Fibroblast of skin of left biceps (primary cell): ENCODE measurements at places on chromosomes 6 and 20.

DNA sequence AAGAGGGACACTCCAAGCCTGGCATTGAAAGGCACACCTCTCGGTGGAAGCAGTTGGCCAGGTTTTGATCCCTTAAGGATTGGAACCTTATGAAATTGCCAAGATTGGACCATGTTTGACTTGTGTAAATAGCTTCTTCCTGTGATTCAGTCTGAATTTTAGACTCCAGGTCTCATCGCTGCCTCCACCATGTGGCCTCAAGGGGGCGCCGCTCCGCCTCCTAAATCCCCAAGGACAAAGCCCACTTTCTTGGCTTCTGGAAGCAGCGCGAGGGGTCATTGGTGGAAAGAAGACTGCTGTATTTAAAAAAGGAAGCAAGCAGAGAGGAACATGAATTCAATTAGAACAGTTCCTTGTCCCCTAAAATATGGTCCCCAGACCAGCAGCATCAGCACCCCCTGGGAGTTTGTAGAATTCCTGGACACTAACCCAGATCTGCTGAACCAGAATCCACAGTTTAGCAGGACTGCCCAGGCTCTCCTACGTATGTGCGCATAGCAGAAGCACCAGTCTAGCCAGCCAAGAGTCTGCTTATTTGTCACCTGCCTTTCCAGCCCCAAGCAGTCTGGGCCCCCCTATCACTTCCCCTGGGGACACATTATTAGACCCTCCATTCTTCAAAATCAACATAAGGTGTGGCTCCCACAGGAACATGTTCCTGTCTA is 108.5 kb downstream of the LY86 start:
- DNase-seq: no peak

DNA sequence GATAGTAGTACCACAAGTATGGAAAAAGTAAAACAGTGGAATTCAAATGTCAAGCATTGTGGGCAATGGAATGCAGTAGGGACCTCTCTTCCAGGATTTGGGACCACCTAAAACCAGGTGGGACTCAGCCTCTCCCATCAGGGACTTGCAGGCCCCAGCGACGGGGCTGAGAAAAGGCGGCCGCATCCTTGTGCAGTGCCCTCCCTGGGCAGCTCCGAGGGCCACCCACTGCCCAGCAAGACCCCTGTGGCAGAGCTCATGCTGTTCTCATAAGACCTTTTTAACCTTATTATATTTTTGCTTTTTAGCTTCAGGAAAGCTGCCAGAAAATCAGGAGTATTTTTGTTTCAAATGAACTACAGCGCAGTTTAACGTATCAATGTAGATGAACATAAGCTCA is 142.6 kb upstream of the RPS6KA2 start:
- no peak for DNase-seq

DNA sequence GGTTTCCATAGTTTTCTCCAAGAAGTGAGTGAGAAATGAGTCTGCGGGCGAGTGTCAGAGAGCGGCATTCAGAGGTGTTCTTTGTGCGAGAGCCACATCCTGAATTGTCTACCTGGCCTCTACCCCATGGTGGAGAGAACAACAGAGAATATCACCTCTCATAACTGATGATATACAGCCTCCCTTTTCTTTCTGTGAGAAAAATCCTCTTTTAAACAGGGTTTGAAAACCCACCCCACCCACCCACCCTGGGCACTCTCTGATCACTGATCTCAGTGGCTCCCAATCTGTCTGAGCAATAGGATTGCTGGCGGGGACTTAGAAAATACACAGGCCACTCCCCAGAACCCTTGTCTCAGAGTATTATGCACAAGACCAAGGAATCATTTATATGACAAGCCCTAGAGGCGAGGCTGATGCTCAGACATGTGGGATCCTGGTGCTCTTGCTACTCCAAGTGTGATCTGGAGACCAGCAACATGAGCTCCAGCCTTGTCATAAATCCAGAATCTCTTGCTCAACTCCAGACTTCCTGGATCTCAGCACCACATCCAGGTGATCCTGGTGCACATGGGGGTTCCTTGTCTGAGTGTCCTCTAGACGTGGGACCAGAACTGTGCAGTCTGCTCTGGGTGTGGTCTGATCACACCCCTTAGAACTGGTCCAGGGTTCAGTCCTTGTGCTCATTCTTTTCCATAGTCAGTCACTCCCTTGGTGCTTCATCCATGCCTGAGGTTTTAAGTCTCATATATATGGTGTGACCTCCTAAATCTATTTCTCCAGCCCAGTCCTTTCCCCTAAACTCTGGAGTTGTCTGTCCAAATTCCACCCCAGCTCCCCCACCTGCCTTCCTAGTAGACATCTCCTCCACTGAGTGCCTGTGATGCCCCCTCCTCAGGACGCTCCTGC is 5.3 kb downstream of the HLA-B start:
- no peak for DNase-seq

DNA sequence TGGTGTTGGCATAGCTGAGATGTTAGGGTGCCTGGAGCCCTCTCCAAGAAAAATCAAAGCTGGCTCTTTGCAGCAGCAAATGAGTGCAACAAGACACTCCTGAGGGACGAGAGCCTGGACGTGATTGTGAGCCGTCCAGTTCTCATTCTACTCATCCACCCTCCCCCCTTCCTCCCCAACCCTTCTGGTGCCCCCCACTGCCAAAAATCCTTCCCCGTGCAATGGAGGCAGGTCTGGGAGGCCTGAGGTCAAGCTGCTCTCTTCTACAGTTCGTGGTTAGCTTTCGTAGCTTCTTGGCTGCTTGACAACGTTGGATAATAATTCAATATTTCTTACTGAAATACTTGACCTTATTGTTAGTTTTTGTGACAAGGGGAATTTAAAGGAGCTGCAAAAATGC is 185.3 kb upstream of the SUPT3H start:
- peak; percentile 22 for DNase-seq

GRCh38 chr6:149264629-149265028 is 52.9 kb upstream of the TAB2 start:
- no peak for DNase-seq

DNA sequence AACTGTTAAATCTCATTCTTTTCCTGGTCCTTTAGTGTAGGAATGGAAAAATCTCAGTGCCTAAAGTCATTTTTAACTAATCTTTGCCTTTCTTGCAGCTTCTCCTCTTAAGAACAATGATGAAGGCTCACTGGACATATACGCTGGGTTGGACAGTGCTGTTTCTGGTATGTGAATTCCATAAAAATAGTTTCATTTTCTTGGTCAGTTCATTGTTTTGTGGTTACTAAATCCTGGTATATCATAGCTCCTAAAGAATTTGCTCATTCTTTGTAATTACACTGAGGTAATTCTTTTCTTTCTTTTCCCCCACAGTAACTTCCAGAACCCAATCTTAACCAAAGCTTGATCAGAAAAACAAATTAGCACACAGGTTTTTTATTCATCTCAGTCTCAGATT is 23.4 kb downstream of the CASP8AP2 start:
- no peak for DNase-seq

DNA sequence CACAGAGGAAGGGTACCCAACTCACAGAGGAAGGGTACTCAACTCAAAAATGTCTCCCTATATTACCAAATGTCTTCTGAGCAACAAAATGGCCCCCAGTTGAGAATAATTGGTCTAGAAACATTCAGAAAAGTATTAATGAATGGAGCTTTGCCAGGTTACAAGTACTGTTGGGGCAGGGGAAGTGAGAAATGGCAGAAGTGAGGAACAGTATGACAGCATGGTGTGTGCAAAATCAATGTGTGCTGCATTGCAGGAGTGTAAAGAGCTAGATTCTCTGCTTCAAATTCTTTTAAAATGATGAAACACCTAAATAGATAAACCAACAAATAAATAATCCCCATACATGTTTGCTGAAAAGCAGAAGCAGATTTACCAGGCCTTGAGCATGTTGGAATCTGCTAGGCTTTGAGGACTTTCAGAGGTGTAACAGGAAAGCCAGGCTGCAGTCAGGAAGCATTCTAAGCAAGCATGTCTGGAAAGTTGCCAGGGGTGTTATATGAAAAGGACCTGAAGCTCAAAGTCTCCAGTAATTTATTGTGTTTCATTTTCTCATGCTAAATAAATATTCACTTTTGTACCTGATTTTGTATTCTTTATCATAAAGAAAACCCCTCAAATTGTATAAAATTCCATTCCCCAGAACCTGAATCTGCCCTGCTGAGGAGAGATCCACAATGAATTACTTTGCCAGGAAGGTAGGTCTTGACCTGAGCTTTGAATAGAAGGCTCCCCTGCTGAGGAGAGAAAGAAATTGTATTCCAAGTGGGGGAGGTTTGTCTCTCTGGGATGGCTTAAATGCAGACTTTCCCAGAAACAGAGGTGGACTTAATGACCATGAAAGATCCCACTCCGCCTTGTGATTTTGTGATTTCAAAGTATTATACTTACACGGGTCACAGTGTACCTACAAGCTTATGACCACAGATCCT is 265.0 kb upstream of the MARCKS start:
- no peak for DNase-seq

DNA sequence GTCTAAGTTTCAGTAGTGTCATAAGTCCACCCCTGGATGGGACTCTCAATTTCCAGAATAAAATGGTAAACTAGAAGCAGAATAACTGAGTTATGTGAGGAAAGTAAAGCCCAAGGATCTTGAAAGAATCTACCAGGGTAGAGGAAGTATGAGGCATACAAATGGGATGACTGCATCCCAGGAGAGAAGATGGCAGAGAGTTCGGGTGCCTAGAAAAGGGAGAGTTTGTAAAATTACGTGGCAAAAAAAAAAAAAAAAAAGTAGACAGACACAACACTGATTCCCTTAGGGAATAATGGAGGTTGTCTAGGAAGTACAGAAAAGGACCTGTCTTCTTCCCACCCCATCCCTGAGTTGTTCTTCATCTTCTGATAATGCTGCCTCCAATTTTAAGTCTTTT is 3.4 kb downstream of the GABBR1 start:
- no peak for DNase-seq

DNA sequence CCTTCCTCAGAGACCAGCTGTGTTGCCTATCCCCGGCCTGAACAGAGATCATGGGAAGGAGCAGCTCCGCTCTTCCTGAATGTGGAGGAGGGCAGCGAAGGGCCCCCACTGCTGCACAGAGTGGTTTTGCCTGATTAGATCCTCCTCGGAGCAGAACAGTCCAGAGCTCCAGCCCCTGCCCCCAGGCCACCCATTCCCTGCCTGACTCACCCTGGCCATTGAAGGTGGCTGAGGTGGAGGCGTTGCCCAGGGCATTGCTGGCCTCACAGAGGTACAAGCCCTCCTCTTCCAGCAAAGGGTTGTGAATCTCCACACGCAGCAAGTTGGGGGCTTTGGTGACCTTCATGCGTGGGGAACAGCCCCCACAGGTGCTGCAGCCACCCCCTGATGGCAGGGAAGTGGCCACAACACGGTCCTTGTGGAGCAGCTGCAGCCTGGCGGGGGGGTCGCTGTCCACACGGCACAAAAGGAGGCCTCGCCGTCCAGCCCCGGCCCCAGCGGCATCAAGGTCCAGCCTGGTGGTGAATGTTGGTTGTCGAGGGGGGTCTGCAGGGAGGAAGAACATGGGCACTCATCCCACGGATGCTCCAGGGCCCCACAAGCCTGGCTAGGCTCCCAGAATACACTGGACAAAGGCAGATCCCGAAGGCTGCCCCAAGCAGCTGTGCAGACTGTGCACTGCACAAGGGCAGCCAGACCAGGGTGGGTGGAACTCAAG is 14.7 kb downstream of the SIGLEC1 start:
- DNase-seq: no peak

DNA sequence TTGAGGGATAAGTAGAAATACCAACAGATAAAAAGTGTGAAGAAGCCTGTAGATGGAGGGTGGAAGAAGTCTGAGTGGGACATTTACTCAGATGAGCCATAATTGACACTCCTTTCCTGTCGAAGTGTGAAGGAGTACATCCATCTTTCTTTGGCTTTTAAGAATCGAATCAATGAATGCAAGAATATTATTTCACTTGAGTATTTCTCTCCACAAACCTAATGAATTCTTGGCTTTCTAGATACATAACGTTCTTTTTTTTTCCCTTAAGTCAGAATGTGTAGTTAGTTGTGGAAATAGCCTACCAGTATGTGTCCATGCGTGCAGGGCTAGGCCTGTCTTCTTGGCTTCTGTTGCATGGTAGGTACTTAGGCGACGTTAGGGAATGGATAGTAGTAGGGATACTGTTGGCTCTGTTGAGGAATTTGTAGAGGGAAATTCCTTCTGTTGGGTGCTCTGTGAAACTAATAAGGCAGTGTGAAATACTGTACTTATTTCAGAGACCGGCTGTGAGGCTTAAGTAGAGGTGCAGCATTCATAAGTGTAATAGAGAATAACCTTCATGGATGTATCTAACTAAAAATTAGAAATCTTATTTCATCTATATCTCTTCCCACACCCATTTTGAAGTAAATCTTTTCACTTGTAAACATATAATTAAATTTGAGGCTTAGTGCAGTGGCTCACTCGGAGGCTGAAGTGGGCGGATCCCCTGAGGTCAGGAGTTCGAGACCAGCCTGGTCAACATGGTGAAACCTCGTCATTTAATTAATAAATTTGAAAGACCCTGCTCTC is 1.5 kb downstream of the RPS18 start:
- DNase-seq: no peak

- DNase-seq: no peak
These were observed 28.5 kb upstream of the TMEM14A start for GRCh38 chr6:52642368-52642767.

DNA sequence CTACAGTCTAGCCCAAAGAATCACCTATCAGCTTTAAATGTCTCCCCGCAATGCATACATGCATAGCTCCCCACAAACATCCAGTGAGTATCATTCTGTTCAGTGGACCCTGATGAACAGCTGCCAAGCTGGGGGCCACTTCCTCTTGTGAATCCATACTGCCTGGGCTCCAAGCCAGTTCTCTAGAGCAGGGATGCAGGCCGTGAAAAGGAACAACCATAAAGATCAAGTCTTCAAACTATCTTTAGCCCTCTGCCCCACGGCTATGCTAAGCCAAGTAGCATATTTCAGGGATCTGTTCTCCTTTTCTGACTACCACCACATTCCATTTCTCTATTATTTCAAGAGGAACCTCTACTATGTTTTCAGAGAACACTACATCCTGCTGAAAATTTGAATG is 191.7 kb upstream of the BTBD3 start:
- DNase-seq: peak; percentile 5

DNA sequence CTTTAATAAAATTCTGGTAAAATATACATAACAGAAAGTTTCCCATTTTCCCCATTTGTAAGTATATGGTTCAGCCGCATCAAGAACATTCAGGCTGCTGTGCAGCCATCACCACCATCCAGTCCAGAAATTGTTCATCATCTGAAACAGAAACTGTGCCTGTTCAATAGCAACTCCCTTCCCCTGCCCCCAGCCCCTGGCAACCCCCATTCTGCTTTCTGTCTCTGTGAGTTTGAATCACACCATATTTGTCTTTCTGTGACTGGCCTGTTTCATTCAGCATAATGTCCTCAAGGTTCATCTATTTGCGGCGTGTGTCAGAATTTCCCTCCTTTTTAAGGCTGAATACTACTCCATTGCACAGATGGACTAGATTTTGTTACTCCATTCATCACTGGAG is 19.1 kb downstream of the VSTM2L start:
- no peak for DNase-seq

GRCh38 chr6:16804546-16805242 is 43.4 kb upstream of the ATXN1 start:
- no peak for DNase-seq
